GOT3 (cell line): ENCODE measurements at places on chromosomes 5 and 9.

- DNase-seq, result no peak
Measured at GRCh38 chr9:35661756-35662350, 3.1 kb downstream of the ARHGEF39 start.

DNA sequence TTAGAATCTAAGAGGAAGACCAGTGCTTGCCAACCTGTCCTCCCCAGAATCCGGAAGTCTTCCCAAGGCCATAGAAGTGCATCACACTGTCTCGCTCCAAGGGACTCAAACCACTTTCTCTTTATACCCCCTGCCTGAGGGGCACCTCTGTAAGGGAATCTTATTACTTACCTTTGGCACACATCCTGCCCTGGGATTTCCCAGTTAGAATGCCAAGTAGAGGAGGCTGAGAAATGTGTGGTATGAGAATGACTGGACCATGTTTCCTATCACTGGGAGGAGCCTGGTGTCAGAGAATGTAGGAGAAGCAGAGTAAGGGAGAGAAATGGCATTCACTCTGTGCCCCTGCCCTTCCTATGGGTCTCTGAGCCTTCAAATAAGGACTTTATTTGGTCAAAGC lies 85.8 kb downstream of the AOPEP start:
- DNase-seq, result no peak

- DNase-seq, result no peak
Measured at GRCh38 chr9:89225991-89226471, 47.4 kb upstream of the SHC3 start.

GRCh38 chr9:133740911-133741310 lies 2.8 kb upstream of the SARDH start:
- DNase-seq, result no peak

GRCh38 chr9:83119873-83120272 lies 56.9 kb upstream of the RASEF start:
- no peak for DNase-seq

DNA sequence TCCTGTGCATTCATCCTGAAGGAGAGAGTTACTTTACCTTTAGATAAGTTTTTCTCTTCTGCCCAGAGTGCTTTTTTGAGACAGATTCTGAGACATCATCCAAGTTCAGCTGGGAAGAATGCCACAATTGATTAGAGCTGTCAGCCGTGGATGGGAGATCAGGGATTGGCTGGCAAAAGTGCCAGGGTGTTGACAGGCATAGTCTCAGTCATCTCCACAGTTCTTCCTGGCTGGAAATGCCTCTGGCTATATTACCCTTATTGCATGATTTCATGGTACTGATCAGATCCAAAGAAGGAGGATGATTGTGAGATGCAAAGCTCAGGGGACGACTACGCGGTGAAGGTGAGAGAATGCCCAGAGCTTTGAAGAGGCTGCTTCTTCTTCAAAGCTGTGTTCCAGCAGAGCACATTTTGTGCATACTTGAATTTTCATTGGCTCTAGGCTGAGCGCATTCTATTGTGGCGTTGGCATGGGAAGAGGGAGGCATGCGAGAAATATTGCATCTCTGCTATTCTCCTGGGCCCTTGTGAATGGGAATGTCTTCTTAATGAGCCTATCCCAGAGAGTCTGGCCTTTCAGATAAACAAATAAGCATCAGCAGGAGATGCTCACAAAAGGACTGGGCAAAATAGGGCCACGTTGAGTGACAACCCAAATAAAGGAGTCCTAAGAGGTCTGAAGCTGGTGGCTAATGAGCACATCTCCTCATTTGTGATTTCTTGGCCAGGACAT lies 82.1 kb downstream of the GRIA1 start:
- DNase-seq, result no peak

GRCh38 chr9:82334286-82334685 lies 345.7 kb downstream of the SPATA31D1 start:
- DNase-seq, result no peak

DNA sequence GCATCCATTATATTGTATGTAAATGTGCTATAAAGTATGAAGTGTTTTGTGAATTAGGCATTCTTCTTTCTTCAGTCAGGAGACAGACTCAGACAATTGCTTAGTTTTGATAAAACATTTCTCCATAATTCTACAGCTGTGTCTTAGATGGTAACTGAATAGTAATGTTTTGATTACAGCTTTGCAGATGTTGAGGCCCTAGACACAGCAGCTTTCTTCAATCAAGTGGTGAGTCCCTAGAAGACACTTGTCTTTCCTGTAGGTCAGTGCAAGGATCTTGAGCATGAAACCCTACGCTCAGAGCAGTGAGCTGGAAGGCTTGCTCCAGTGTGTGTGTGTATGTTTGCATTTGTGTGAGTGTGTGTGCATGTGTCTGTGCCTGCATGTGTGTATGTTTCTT lies 46.8 kb upstream of the CD180 start:
- DNase-seq, result no peak

GRCh38 chr5:1817261-1818043 lies 16.2 kb downstream of the NDUFS6 start:
- DNase-seq, result no peak

GRCh38 chr5:130868186-130868840 lies 296.7 kb downstream of the HINT1 start:
- DNase-seq, result no peak
